ENCODE measurements at places on chromosomes 7 and 10.

DNA sequence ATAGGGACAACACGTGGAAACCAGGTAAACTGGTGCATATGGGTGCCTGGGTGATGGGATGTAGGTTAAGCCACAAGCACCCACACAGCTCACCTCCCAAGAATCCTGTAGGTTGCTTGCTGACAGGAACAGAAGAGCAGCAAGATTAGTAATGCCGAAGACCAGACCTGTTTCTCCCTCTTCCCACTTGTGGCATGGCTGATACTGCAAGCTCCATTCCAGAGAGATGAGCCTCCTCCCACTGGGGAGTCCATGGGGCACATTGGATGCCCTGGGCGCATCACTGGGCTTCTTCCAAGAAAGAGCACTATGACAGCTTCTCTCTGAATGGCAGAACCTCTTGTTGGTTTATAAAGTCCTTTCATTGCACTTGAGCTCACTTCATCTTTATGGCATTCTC lies 44.4 kb upstream of the LOXL4 start:
- H3K36me3 ChIP-seq = no peaks in the 10 kb centered on the region
- DNase-seq = no peak
- no peaks in the 10 kb centered on the region for H3K4me1 ChIP-seq
- no peak overlapping the region for H3K27ac ChIP-seq
- H3K4me3 ChIP-seq = no peak overlapping the region

GRCh38 chr7:8382004-8382730 lies 51.2 kb upstream of the NXPH1 start:
- H3K36me3 ChIP-seq = no peaks in the 10 kb centered on the region
- no peaks in the 10 kb centered on the region for H3K4me1 ChIP-seq
- H3K4me3 ChIP-seq = no peak overlapping the region
- no peak overlapping the region for H3K27ac ChIP-seq

- no peak for DNase-seq
- H3K4me1 ChIP-seq = peaks cover 7% of the 10 kb centered on the region
- no peaks in the 10 kb centered on the region for H3K36me3 ChIP-seq
- H3K27me3 ChIP-seq = peaks cover 15% of the 10 kb centered on the region
- no peak overlapping the region for H3K4me3 ChIP-seq
These were observed 126.8 kb downstream of the WDFY4 start for GRCh38 chr10:48811461-48811860.

GRCh38 chr10:127375461-127375860 lies 173.6 kb upstream of the NPS start:
- no peak overlapping the region for H3K27ac ChIP-seq

- H3K4me3 ChIP-seq = no peak overlapping the region
- no peaks in the 10 kb centered on the region for H3K4me1 ChIP-seq
- H3K36me3 ChIP-seq = no peaks in the 10 kb centered on the region
- no peak for DNase-seq
- H3K27ac ChIP-seq = no peak overlapping the region
- peaks cover 2% of the 10 kb centered on the region for H3K27me3 ChIP-seq
These were observed 43.8 kb upstream of the ATRNL1 start for GRCh38 chr10:115049318-115049717.

DNA sequence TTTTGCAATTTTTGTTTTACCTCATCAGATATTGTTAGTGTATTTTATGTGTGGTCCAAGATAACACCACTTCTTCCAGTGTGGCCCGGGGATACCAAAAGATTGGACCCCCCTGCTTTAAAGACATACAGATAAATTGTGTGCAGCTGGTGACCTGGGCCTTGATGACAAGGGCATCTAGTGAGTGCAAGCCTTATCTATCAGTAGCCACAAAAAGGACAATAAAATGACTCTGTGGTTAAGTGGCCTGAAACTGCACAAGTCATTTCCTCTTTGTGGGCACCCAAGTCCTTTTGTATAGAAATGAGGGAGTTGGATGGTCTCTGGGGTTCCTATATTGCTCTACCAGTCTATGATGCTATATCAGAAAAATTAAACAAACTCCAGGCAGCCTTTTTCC lies 98.1 kb downstream of the PARD3 start:
- no peaks in the 10 kb centered on the region for H3K36me3 ChIP-seq
- no peak overlapping the region for H3K4me3 ChIP-seq
- no peak for DNase-seq
- H3K4me1 ChIP-seq = peaks cover 6% of the 10 kb centered on the region
- no peaks in the 10 kb centered on the region for H3K27me3 ChIP-seq

DNA sequence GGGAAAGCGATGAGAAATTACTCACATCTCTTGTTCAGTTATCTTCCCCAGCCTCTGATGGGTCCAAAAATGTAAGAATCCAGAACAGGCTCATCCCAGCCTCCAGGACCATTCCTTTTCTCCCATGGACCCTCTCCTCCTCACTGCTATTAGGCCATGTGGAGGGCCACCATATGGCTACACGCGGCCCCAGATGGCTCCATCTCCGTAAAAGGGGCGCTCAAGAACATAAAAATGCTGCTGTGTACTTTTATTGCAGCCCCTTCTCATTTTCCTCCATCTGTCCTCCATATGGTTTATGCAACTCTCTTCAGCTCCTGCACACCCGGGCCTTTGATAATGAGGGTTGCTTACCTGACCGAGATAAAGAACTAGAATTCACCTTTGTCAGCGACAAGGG lies 166.2 kb downstream of the RAPGEF5 start:
- no peak overlapping the region for H3K4me3 ChIP-seq
- H3K4me1 ChIP-seq = no peaks in the 10 kb centered on the region
- DNase-seq = no peak
- no peaks in the 10 kb centered on the region for H3K36me3 ChIP-seq

DNA sequence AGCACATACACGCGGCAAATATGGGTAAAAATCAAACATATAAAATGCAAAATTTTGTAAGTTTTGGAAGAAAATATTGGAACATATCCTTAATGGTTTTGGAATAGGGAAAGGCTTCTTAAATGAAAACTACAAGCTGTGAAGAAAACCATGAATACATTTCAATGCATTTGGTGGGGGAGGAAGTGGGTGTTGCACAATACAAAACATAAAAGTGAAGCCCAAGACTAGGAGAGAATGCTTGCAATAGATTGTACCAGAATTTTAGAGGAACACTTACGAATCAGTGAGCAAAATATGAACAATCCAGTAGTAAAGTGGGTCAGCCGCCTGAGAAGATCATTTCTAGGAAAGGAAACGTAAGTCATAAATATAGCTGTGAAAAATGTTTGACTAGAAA lies 322.6 kb upstream of the MKI67 start:
- H3K27ac ChIP-seq = no peak overlapping the region
- DNase-seq = no peak
- H3K4me1 ChIP-seq = no peaks in the 10 kb centered on the region
- no peak overlapping the region for H3K4me3 ChIP-seq
- H3K27me3 ChIP-seq = no peaks in the 10 kb centered on the region
